Hindlimb muscle (tissue), 1 donor: ENCODE measurements at places on chromosomes 12 and 14.

DNA sequence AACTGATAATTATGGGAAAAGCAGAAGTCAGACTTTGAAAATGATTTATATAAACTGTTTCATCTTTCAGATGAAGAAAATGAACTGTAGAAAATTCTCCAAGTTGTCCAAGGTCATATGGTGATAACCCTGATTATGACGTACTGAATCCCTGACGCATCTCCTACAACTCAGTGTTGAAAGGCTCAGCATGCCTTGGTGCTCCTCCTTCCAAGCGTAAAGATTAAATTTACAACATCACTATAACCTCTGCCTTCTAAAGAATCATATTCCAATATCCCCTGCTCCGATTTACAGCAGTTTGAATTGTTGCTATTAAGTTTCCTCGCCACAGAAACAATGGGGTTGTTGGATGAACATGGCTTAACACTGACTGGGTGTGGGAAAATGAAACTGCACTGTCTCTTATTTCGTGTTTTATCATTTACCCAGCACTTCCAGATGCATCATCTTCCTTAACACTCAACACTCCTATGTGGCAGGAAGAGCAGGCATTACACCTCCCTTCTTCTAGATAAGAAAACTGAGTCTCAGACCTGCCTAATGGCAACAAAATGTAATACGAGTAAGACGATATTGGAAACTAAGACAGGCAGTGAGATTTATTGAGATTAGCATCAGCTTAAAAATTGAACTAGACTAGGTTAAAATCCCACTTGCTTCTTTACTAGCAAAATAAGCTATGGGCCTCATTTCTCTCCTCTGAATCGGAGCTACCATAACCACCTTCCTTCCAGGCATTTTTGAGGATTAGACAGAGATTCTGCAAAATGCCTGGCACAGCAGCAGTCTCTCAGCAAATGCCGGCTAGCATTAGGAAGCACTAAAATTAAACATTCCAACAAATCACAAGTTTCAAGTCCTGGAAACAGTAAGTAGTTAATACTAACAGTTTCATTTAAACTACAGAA, 74.2 kb downstream of the PPM1H start:
- no peak for DNase-seq

DNA sequence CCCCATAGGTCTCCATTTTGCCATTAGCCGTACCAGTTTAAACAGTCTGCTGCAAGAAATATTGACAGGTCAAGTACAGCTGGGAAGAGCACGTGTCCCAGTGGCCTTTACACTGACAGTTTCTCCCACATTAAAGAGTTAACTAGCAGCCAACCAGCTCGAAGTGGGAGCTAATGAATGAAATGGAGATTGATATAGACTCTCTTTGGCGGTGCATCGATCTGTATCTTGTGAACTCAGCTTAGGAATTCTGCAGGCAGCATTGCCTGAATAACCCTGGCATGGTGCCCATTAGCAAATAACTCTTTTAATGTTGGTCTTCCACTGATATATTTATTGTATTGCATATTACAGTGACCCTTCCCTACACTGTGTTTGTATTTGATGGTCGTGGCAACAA, 319.4 kb downstream of the EGLN3 start:
- no peak for DNase-seq

- no peak for DNase-seq
Observed at GRCh38 chr14:103091883-103092222, 2.7 kb upstream of the EXOC3L4 start.

- no peak for DNase-seq
Observed at GRCh38 chr12:5912437-5913334, 32.4 kb downstream of the ANO2 start.

- DNase-seq, result no peak
Observed at GRCh38 chr12:2300886-2301285, 248.1 kb downstream of the CACNA1C start.

DNA sequence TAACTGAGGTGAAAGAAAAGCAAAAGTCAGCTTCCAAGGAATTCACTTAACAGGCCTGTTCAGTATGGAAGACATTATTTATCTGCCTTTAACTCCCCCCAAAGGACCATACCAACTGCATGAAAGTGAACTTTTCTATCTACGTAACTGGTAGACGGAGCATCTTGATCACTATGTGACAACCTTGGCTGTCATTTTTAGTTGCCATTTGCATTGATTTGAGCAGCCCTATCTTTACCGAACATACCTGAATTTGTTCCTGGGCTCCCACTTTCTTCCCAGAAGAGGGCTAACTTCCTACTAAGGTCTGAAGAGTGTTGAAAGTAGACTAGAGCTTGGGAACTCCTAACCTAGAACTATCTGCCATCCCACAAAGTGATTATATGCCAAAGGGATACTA, 9.4 kb downstream of the SRSF9 start:
- DNase-seq, result no peak

DNA sequence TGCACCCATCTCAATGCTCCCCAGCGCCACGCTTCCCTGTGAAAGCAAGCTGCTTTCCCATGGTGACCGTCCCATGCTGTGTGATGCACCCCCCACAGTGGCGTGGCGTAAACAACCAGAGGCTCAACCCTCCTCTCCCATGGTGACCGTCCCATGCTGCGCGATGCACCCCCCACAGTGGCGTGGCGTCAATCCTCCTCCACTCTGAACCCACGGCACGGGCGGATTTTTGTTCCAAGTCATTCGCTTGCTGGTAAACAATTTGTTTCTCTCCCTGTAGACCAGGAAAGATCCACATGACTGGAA, 8.9 kb downstream of the STX2 start:
- no peak for DNase-seq

DNA sequence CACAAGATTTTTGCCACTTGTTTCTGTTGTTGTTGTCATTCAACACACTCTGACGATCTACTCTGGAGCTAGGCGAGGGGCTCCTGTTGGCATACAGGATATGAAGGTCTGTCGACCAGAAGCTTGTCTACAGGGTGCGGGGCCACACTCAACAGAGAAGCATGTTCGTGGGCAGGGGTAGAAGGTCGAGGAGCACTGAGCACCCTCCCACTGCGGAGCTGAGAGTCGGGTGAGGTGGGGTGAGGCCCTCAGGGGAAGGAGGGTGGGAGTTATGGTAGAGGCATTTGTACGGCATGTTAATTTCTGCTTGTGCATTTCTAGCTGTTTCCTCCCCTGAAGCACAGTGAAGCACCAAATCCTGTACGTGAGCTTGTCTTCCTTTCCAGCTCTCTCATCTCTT, 115.1 kb downstream of the PRMT8 start:
- DNase-seq, result no peak

- DNase-seq, result peak; percentile 20
Observed at GRCh38 chr14:67480011-67480410, 8.5 kb downstream of the TMEM229B start.

- DNase-seq, result no peak
Observed at GRCh38 chr12:103353913-103354312, 141.9 kb downstream of the C12orf42 start.

DNA sequence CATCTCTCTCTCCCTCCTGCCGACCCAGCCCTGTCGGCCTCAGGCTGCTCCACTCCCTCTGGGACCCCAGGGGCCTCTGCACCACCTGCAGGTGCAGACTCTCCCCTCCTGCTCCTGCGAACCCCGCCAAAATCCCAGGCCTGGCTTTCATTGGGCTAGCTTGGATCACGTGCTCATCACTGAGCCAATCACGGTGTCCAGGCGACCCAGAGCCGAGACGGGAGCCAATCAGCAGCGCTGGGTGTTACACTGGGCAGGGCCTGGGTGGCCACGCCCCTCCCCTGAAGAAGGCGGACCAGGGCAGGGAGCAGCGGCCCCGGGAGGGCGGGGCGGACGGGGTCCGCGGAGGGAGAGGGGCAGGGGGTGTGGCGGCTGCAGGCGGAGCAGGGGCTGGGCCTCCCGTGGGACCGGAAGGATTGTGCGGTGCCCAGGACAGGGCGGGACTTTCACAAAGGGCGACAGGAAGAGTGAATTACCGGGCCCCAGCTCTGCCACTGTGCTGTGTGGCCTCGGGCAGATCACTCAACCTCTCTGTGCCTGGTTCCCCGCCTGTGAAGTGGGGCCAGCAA, 66.6 kb upstream of the FBRSL1 start:
- DNase-seq, result no peak

DNA sequence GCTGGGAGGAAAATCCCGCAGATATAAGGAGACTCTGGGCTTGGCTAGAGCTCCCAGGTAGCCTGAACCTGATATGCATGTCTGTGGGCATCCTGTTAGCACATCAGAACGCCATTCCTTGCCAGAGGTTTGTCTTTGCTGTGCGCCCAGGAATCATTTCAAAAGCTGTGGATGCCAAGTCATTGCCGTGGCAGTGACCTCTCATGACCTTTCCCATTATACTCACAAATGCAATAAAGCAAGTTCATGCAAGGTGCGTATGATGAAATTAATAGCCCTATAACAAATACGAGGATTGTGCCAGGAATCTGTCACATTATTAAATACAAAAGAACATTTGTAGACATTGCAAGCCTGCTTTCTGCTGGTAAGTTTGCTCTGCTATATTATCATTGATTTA, 229.1 kb upstream of the PELI2 start:
- no peak for DNase-seq

DNA sequence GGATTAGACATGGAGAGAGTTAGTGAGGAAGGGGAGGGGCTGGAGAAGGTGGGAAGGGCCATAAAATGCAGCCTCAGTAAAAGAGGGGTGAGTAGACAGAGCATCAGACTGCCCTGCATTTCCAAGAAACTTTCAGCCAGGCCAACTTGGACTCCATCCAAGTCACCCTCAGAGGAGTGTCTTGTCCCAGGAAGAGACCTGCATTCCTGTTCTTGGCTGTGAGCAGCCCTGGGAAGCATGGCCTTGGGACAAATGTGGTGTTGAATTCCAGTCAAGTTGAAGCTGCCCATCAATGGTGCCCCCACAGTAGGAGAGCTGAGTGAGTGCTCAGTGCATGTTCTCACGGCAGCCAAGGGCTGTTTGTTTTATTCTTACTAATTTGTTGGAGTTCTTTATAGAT, 35.0 kb upstream of the TUNAR start:
- no peak for DNase-seq

DNA sequence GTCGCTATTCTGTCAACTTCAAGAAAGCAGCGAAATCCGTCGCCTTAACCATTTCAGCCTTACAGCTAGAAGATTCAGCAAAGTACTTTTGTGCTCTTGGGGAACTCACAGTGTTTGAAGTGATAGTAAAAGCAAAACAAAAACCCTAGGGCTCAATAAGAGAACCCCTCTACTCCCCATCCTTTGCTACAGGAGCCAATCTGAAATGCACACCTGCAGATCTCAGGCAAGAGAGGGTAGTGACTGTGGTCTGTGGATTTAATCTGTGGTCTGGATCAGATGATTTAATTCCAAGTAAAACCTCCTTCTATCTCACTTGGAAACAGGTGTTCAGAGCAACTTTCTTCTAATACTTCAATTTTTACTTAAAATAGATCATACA, 422.9 kb upstream of the OR4E1 start:
- no peak for DNase-seq

- DNase-seq, result no peak
Observed at GRCh38 chr14:93906341-93907329, 20.5 kb upstream of the FAM181A start.

DNA sequence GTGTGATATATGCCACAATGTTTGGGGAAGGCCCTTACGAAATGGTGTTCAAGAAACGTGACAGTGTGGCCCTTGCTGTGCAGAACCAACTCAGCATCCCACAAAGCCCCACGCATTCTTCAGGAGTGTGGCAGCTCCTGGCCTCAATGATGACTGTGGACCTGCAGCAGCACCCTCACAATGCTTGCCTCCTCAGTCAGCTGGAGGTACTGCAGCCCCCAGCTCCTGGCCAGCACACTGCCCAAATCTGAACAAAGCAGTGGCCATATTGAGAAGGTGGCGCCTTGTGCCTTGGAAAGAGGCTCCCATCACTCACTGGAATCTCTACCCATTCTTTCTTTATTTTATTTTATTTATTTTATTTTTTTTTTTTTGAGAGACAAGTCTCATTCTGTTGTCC, 10.4 kb downstream of the POLE2 start:
- DNase-seq, result no peak

- DNase-seq, result peak; percentile 63
Observed at GRCh38 chr14:100900837-100901390, 2.6 kb downstream of the RTL1 start.

- no peak for DNase-seq
Observed at GRCh38 chr14:63268771-63269170, 50.0 kb downstream of the GPHB5 start.

DNA sequence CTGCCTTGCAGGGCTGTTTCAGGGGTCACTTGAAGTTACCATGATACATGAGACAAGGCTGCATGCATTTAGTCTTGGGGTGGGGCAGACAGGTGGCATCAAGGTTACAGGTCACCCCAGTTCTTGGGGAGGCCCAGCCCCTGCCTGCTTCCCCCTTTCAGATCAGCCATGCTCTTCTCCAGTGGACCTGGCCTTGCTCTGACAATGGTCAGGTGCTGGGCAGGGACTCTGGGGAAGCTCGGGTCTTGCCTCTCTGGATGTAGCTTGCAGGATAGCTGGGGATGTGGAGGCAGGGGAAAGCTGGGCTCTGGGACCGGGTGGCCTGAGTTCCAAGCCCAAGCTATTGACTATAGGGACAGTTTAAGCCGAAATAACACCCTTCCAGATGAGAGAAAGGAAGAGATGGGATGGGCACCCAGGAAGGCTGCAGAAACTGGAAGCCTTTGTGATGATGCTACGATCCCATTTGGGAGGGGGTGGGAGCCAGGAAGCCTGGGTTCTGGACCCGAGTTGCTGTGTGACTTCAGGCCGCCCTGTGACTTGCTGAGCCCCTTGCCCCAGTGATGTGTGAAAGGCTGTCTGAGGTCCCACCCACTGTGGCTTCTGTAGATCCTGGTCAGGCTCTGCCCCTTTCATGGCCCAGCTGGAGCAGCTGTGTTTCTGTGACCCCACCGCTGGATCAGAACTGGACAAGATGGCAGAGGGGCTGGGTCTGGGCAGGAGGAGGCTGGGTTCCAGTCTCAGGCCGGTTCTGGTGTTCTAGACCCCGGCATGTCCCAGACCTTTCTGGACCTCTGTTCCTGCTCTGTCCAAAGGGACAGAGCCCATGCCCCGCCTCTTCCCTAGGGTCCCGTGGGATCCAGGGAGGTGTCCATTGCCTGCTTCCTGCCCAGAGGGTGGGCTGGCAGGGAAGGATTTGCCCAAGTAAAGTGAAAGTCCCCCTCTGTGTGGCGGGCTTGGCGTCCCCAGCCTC, 2.1 kb downstream of the TNFAIP2 start:
- no peak for DNase-seq

- DNase-seq, result no peak
Observed at GRCh38 chr12:83179999-83180398, 493.3 kb downstream of the TMTC2 start.

- no peak for DNase-seq
Observed at GRCh38 chr12:46950094-46950493, 124.3 kb upstream of the SLC38A4 start.

- DNase-seq, result no peak
Observed at GRCh38 chr14:69190191-69190590, 1.1 kb upstream of the EXD2 start.
